Umbilical cord (tissue), 2 donors: ENCODE measurements at places on chromosomes 3 and 15.

DNA sequence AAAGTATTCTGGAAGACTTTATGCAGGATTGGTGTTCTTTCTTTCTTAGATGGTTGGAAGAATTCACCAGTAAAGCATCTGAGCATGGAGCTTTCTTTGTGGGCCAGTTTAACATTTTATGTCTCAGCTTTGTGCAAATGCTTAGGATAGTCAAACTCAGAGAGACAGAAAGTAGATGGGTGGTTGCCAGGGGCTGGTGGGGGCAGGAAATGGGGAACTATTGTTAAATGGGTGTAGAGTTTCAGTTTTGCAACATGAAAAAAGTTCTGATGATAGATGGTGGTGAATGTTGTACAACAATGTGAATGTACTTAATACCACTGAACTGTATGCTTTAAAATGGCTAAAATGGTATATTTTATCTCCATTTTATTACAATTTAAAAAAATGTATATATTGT lies 24.8 kb downstream of the SPCS1 start:
- no peak for DNase-seq

GRCh38 chr3:10419637-10420232 lies 85.7 kb downstream of the ATP2B2 start:
- no peak for DNase-seq

DNA sequence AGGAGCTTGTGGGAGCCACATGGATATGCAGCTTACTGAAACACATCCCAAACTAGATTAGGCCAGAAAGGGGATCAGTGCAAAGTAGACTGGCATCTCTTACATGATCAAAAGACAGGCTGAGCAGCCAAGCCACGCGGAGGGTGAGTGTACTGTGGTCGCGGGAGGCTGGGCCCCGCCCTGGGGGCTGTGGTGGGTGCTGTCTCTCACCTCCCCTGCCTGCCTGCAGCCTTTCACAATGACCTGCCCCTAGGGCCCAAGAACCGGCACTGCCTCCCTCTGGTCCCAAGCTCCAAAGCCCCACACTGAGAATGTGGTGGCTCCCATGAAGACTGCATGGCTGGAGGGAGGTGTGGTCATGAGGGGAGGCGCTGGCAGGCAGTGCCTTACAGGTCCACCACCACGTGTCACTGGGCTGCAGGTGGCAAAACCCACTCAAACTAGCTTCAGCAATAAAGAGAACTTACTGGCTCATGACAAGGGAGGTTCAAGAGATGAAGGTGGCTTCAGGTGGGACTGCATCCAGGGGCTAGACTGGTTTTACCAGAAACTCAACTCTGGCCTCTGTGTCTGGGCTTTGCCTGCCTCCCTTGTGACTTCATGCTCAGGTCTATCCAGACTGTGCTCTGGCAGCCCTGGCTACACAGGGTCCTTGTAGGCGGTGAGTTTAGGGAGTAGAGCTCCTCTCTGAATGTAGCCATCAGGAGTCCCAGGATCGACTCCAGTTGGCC lies 27.4 kb upstream of the PLXND1 start:
- DNase-seq = peak; percentile 71

GRCh38 chr3:119457246-119457645 lies 6.2 kb downstream of the TMEM39A start:
- DNase-seq = no peak

DNA sequence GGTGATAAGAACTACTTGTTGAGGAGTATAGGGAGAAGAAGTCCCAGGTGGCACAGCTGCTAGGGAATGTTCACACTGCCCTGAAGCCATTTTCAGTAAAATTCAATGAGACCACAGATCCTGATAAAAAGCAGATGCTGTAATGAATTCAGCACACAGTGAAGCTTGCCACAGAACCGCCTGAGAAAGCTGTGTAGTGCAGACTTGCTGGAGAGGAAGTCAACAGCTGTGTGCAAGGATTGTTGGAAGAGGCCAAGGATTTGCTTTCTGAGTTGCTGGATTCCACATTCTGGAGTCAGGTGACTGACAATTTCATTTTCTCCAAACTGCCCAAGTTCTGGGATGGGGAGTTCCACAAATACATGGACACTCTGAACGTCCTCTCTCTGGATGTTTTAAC lies 70.9 kb downstream of the ANP32A start:
- peak; percentile 74 for DNase-seq

- no peak for DNase-seq
Observed at GRCh38 chr3:39132096-39133092, 21.0 kb downstream of the CSRNP1 start.

- DNase-seq = peak; percentile 37
Observed at GRCh38 chr3:11774296-11774877, 72.3 kb downstream of the TAMM41 start.

DNA sequence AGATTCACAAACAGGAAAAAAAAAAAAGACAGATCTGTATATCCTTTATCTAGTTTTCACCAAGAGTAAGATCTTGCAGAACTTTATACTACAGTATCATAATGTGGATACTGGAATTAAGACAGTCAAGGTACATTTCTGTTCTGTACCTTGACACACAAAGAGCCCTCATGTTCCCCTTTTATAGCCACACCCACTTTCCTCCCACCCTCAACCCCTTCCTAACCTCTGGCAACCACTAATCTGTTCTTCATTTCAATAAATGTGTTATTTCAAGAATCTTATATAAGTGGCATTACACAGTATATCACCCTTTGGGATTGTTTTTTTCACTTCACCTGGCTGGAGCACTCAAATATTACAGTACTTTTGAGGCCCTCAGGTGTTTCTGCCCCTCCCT lies 3.6 kb upstream of the RAB6B start:
- no peak for DNase-seq

DNA sequence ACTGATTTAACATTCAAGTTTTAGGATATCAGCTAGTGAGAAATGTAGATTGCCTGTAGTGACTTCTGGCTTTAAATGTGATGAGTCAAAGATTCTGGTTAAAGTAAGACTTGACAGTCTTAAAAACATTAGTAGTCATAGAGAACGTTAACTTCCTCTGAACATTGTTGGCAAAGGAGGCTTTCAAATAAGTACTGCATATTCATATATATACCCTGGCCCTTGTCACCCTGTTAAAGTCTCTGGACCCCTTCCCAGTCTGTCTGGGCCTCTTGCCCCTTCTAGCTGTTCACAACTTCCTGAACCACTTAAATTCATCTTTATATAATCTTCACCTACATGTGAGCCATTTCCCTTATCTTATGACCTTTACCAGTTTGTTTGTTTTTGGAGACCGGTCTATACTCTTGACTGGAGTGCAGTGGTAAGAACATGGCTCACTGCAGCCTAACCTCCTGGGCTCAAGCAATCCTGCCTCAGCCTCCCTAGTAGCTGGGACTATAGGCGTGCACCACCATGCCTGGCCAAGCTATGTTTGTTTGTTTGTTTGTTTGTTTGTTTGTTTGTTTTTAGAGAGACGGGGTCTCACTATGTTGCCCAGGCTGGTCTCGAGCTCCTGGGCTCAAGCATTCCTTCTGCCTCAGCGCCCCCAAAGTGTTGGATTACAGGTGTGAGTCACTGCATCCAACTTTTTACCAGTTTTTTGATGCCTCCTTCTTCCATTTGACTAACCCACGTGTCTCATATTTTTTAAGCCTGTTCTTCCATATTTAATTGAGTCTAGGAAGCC lies 64.4 kb upstream of the CRTC3 start:
- DNase-seq = peak; percentile 37

GRCh38 chr3:169430707-169431404 lies 232.7 kb downstream of the MECOM start:
- peak; percentile 67 for DNase-seq

GRCh38 chr3:64304828-64305410 lies 79.7 kb upstream of the PRICKLE2 start:
- DNase-seq = no peak

DNA sequence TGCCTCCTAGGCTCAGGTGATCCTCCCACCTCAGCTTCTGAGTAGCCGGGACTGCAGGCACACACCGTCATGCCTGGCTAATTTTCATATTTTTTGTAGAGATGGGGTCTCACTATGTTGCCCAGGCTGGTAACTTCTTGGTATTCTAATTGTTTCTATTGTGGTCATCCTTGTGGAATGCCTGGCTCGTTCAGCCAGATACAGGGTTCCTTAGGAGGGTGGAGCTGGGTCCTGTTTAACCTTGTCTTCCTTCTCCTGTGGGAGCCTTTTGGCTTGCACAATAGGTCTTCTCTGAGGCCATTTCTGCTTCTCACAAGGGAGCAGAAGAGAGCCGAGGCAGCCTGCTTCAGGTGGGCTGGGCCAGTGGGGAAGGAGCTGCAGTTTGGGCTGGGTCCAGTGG lies 15.7 kb downstream of the PLEKHO2 start:
- DNase-seq = no peak

DNA sequence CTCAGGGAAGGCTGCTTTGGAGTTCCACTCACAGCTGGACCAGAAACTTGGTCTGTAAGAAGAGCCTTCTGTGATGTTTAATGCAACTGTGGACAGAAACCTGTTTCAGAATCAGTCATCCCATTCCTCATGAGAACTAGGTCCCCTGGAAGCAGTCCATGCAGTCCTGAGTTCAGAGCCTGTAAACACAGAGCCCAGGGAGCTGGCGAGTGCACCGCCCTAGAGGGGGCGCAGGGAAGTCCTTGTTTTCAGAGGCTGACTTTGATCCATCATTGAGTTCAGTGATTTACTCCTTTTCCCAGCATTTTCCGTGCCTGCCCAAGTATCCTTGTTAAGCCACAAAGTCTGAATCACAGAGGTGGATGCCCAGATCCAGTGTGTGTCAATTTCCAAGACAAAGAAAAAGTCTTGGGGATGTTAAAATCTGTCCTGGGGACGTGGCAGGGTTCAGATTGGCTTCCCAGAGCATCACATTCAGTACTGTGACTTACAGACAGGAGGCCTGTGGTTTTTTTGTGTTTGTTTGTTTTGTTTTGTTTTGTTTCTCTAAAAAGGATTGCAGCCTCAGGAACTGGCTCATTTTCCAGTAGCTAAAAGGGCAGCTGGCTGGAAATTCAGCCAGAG lies 9.8 kb upstream of the TXNRD3 start:
- DNase-seq = no peak

GRCh38 chr3:170010498-170010897 lies 27.3 kb upstream of the GPR160 start:
- DNase-seq = no peak

DNA sequence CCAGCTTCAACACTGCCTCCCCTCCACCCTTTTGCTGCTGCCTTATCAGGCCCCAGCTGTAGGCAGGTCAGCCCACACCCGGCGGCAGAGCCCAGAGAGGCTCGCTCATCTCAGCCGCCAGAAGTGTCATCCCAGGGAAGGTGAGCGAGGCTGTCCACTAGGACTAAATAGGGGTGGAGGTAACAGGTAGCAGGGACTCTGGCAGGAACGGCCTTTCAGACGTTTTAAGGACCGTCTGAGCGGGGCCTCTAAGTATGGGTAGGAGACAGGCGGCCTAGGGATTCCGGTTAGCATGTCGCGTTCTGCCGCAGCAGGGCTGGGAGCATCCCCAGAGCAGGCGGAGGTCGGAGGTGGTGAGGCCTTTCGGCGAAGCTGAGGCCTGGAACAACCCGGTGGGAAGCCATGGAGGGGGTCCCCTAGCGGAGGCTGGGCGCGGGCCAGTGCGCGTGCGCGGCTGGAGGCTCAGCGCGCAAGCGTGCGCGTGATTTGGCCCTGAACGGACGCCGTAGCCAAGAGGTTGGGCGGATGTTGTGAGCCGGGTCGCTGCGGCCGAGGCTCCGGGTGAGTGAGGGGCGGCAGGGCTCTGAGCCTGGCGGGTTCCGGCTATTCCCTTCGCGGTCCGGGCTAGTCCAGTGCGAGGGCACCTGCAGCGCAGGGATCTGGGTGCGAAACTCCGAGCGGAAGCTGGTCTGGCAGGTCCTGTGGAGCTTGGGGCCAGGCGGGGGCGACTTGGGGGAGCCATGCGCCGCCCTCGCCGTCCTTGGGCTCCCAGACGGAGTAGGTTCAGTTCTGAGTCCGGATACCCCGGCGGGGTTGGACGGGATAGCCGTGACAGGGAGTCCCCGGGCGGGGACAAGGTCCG lies at the start of the genes MST1 and RNF123:
Gene MST1, minus strand, starts transcription at position 429 of the 862 bp plus-strand sequence. CDS start 783 bp downstream, outside the sequence.
Gene RNF123, plus strand, starts transcription at position 512 of the 862 bp plus-strand sequence. CDS start 1,609 bp downstream, outside the sequence.
- peak; percentile 91 for DNase-seq

GRCh38 chr3:67414740-67415139 lies 239.7 kb downstream of the SUCLG2 start:
- DNase-seq = peak; percentile 19

DNA sequence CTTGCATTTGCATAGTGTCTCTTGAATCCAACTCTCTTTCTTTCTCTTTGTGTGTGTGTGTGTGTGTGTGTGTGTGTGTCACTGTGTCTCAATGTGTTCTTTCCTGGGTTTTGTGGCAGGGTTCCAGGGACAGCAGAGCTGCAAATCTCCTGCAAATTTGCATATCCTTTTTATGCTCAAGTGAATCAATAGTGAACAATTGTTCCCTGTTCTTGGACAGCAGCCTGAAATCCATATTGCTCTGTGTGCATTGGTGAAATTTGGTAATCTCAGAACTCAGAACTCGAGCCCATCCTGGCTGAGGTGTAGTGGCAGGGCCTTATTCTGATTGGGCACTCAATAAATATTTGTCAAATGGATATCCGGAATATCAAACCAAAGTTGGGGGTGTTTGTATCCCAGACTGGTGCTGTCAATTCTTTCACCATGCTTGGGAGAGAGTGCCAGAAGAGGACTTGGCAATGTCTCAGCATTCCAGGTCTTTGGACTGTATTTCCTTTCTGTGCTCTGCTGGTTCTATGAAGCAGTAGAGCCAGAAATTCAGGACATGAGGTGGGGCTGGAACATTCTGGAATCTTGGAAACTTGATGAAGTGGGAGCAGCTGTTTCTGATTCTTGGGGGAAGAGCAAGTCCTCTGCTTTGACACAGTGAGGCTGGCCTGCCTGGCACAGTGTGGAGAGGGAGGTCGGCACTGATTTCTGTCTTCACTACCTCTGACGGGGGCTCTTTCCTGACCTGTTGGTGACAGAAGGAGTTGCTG lies 380.6 kb upstream of the C2CD4B start:
- DNase-seq = peak; percentile 68

- no peak for DNase-seq
Observed at GRCh38 chr3:141289228-141289772, 57.7 kb downstream of the PXYLP1 start.

DNA sequence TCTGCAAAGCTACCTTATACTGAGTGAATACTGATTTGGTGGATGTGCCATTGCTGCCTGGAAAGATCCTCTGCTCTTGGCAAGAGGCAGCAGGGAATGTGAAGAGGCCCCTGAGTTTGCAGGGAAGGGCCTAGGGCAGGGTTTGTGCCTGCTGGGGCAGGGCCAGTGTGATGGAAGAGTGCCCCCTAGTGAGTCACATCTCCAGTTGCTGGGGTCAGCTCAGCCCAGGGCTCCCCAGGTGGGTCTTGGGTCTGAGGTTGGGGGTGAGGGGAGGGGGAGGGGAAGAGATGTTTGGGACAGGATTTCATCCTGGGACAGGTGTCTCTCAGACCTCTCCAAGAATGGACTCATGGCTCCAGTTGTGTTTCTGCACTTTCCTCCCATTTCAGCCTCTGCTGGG lies 4.1 kb upstream of the AMOTL2 start:
- DNase-seq = no peak

DNA sequence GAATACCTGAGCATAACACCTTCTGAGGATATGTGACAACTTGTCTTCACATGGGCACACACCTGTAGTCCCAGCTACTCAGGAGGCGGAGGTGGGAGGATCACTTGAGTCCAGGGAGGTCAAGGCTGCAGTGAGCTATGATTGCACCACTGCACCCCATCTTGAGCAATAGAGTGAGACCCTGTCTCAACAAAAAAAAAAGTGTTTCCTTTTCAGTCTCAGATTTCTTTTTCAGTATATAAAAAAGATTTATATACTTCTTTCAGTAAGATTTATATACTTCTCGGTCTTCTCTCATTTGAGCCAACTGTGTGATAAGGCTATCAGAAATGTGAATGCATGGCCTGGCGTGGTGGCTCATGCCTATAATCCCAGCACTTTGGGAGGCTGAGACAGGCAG lies 84.9 kb upstream of the SKOR1 start:
- DNase-seq = no peak
